ENCODE measurements at places on chromosomes 7 and 10.

DNA sequence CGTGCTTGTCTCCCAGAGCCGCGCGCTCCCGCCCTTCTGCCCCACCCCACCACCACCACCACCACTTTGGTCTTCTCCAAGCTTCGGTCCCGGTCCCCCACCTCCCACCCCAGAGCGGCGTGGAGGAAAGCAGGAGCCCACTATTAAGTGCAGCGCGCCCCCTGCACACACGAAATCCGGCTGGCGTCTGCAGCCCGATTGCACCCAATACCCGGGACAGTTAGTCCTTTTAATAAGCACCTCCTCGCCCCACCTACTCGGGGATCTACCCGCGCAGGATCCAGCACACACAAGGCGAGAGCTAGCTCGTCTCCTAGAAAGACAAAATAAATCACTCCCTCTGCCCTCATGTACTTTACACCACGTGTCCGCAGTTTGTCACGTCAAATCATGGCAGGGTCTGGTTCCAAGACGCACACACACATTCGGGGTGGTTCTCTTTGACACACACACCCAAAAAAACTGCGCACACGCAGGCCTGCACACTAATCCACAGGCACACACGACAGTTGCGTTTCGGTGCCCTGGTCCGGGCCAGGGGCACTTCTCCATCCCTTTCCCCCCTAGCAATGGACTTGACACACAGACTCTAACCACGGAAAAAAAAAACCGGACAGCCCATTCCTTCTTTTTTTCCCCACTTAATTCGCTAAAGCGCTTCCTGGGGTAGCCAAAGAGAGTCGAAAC lies 1.6 kb downstream of the SFMBT2 start:
- DNase-seq, result peak; percentile 32

DNA sequence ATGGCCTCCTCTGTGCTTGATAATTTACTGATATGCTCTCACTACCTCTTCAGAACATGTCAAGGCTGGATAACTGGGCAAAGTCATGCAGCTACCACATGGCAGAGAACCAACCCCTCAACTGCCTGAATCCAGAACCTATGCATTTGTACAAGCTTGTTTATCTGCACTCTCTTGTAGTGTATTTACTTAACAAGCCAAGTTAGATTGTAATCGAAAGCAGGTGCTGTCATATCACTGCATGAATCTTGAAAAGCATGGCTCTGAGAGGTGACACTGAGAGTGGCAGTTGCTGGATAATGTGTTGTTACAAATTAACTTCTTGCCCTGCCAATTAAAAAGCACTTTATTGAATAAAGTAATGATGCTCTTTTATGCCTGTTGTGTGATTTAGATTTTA lies 588.6 kb downstream of the NRG3 start:
- no peak for DNase-seq

DNA sequence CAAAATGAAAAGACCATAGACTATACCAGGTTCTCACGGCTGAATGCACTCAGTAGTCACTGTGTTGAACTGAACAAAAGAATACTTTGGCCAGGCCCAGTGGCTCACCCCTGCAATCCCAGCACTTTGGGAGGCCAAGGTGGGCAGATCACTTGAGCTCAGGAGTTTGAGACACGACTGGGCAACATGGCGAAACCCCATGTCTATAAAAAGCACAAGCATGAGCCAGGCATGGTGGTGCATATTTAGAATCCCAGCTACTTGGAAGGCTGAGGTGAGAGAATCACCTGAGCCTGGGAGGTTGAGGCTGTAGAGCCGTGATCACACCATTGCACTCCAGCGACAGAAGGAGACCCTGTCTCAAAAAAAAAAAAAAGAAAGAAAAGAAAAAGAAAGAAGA lies 12.5 kb downstream of the SFXN4 start:
- no peak for DNase-seq

DNA sequence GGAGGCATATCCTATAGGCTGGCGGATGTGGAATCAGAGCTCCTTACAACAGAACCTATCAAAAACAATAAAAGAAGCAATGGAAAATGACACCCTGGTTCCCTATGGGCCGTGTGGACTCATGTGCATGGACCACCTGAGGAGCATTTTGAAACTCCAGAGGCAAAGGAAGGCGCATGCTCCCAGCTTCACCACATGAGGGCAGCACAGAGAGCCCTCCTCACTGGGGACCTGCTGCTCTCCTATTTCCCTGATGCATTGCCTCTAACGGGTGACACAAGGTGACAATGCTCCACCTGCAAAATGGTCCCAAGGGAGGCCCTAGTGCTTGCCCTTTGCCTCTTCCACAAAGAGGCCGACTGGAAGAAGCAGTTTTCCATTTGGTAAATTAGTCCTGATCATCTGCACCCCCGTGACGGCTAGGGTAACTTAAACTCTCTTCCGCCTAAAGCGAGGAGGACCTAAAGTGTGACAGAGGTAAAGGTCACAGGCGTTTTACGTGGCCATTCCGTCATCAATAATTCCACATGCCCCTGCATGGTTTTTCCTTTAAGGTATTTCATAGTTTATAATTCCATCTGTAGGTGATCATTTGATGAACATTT lies 67.7 kb downstream of the GPAM start:
- peak; percentile 17 for DNase-seq

- DNase-seq, result no peak
These were observed 201.1 kb downstream of the BAMBI start for GRCh38 chr10:28878236-28878970.

- no peak for DNase-seq
These were observed 230.1 kb downstream of the WDR11 start for GRCh38 chr10:121081306-121081705.

- DNase-seq, result no peak
These were observed 56.7 kb downstream of the NSUN6 start for GRCh38 chr10:18594574-18595156.

DNA sequence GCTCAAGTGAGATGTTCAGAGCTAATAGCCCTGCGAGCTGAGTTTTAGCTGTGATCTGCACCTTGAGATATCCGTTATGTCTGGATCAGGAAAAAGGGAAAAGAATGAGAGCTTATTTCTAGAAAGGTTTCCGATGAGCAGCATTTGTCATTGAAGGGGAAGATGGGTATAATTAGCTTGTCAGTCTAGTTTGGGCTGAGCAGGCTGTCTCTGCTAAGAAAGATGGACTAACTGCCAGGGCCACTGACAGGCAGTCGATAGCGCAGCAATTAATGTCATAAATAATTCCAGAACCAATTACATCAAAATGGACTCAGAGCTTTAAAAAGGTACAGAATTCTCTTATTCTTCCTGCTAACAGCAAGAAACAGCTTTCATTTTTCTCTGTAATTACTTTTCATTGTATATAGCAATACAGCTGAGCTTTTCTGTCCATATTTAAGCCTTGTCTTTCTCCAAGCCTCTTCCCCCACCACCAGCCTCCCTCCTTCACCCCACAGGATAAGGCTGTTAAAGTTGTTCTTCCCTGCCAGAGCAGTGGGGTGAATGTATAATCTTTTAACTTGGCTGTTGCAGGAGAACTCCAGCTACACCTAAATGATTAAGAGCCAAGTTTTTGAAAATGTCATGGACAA lies 1006.5 kb downstream of the KCNMA1 start:
- no peak for DNase-seq

DNA sequence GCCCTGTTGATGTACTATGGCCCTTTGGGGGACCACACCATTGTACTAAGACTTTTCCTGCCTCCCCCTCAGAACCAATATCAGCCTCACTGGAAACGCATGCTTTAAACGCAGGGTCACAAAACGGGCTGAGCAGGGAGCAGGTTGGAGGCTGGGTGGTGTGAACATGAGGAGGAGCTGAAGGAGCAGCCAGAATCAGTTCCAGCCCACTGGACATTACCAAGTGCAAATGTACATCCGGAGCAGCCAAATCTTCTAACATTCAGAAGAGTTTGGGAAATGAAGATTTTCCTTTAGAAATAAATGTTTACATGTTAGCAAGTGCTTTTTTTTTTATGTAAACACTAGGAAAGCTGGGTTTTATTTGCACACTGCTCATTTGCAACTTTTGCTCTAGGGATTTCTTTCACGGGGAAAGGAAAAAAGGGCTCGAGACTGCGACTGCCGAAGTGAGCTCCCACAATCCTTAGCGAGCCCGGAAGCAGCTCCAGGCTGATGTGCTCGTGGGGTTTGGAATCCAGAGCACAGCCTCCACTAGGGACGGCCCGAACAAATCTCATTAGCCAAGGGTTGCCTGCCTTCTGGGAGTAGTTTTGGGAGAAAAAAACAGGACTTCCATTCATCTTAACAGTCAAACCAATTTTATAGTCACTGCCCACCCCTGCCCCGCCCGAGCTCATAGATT lies 108.0 kb upstream of the YAE1 start:
- DNase-seq, result no peak

DNA sequence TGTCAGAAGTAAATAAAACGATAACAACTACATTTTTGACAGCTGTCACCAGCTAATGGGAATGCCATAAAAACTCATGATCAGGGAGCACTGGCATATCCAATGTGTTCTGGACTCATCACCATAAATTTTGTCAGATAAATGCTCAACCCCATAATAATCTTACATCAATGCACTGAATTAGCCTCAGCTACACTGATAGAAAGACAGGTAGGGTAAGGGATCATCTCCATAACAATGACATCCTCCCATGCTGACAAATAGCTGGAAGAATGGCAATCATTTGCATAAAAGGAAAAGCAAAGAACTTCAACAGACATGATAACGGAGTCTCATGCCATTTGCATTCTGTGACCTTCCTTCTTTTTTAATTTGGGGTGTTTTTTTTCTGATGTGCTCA lies 352.8 kb upstream of the PFKP start:
- DNase-seq, result no peak

GRCh38 chr7:131681961-131682360 lies 125.5 kb upstream of the PODXL start:
- no peak for DNase-seq

DNA sequence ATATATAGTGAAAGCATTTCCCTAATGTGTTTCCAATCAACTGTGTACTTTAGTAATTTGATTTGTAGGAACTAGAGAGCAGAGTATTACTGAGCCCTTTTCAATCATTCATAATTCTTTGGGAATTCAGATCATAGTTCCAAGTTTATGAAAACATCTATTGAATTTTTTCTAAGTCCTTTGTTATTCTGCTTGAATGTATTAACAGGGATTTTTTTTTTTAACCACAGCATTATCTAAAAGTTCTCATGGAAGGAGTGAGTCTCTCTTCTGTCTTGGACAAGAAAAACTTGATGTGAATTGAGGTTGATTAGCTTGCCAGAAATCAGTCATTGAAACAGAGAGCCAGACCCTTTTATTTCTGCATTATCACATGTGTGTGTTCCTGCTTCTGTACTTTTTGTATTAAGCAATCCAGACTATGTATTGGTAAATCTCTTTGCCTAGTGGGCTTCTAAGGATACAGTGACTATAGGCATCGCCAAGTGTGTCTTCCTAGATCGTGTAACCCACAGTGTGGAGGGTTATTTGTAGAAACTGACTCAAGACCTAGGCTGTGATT lies 59.9 kb downstream of the BMPER start:
- DNase-seq, result no peak

DNA sequence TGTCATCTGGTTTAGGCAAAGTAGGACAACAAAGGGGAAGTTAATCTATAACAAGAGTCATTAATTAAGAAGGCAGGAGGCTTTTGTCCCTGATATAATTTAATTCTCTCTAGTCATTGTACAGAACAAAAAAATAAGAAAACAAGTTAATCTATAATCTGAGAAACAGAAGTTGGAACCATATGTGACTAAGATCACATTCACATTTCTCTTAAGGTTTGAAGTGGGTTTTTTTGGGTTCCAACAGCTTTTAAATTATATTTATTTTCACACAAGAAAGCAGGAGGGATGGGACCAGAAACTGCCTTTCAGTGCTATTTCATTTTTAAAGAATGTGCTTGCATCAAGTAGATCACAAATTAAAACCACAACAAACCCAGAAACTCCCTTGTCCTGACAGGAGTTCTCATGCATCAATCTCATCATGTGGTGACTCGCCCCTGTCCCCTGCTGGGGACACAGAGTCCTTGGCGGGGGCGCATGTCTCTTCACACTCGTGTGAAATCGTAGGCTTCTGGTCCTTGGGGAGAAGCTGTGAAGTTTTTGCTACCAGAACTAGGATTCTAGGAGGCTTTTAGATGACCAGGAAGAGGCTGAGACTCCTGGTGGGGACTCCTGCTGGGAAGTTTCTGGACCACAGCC lies 10.1 kb upstream of the OPN4 start:
- no peak for DNase-seq

- no peak for DNase-seq
These were observed 152.1 kb downstream of the FZD1 start for GRCh38 chr7:91416155-91416865.

GRCh38 chr7:142752376-142753225 lies 3.3 kb downstream of the PRSS1 start:
- DNase-seq, result no peak

GRCh38 chr10:132700156-132701098 lies 85.5 kb downstream of the NKX6-2 start:
- no peak for DNase-seq

- DNase-seq, result no peak
These were observed 13.4 kb downstream of the SHH start for GRCh38 chr7:155798673-155799439.

GRCh38 chr7:39164887-39165286 lies 187.2 kb downstream of the POU6F2 start:
- DNase-seq, result no peak

DNA sequence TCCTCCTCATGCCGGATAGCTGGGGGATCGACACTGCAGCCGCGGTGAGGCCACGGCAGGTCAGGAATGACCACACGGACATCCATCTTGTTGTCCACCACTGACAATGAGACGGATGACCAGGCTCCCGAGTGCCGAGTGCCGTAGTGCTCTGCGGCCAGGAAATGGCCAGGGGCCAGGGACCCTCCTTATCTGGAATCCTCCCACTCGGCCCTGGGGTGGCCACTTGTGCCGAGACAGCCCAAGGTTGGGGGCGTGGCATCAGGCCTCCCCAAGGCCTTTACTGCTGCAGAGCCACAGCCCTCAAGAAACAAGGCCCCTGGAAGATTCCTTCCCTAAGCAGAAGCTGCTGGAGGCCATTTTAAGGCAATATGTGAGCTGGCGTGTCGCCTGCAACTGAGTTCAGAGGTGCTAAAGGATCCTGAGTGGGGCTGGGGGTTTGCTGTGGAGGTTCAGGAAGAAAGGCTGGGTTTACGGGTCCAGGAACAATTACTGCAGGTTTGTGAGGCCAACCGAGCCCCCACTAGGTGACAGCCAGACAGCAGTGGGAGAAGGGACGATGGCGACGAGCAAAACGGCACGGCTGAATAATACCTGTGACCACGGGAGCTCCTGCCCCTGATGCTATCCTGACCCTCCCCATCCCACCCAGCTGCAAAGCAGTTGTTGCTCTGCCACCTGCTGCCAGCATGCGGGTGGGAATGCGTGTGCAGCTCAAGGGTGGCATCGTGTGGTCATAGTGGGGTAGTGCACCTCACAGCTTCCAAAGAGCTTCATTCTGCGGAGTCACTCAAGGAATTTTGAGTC lies 31.6 kb upstream of the LEP start:
- DNase-seq, result peak; percentile 63
